ENCODE measurements at places on chromosomes 7 and 10.
A peak's percentile ranks its signal among the peaks of the same experiment; 100 is the strongest.

GRCh38 chr10:75037171-75038153 is 74.0 kb upstream of the SAMD8 start:
- H3K27me3 ChIP-seq = no peaks in the 10 kb centered on the region
- no peak overlapping the region for H3K4me3 ChIP-seq
- no peaks in the 10 kb centered on the region for H3K4me1 ChIP-seq
- no peak for DNase-seq

DNA sequence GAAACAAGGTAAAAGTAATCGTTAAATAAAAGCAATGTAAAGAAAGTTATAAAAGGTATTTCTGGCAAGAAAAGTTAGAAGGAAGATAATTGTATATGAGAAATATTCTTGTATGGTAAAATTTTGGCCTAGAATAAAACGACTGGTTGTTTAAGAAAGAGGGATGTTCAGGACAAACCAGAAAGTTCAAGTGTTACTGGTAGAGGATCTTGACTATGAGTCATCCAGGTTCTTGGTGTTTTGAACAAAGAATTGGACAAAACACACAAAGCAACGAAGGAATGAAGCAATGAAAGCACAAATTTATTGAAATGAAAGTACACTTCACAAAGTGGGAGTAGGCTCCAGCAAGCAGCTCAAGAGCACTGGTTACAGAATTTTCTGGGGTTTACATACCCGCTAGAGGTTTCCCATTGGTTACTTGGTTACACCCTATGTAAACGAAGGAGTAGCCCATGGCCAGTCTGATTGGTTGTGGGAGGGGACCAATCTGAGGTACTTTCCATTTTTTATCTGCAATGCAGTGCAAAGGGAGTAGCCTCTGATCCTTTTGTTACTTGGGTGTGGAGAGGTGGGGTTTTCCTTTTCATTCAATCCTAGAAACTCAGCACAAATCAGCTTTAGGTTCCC is 22.4 kb upstream of the GARS1 start:
- no peaks in the 10 kb centered on the region for H3K27me3 ChIP-seq
- no peak overlapping the region for H3K4me3 ChIP-seq
- H3K4me1 ChIP-seq = no peaks in the 10 kb centered on the region
- H3K27ac ChIP-seq = no peak overlapping the region

DNA sequence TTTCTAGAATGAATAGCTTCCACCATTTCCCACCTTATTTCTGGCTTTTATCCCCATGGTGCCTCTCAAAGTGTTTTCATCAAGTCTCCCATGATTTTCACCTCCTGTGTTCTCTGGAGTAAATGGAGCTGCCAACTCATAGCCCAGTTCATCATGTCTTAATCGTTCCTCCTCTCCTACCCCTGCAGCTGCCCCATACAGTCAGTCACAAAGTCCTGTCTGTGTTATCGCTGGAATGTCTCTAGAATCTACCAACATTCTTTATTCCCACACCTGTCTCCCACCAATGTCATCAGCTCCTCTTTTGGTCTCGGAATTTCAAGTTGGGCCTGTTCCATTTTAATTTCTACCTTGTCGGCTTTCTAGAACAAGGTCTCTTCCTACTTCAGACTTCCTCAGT is 178.9 kb downstream of the MLLT10 start:
- no peak overlapping the region for H3K4me3 ChIP-seq
- H3K27ac ChIP-seq = no peak overlapping the region
- no peak for DNase-seq
- H3K27me3 ChIP-seq = no peaks in the 10 kb centered on the region
- peaks cover 3% of the 10 kb centered on the region for H3K36me3 ChIP-seq
- no peaks in the 10 kb centered on the region for H3K4me1 ChIP-seq

DNA sequence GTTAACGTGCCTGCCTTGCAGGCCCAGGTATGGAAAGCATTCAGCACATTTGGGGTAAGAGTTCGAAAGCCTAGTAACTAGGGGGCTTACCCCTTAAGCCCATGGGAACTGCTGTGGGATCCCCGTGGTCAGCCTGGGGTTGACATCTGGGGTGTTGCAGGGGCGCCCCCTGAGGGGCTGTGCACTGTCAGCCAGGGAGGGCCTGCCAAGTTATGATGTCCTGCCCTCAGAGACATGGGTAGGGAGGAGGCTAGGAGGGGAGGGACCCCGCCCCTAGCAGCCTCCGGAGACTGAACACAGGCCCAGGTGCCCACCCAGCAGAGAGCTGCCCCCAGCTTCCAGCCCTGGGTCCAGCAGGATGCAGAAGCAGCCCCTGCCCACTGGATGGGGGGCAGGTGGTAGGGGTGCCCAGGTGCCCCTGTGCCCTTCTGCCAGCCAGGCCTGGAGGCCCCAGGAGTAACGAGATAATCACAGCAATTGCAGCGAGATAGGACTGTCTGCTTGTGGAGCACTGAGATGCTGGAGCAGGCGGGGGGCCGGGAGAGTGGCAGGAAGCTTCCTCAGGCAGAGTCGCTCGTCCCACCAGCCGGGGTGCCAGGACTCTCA is 153.3 kb downstream of the UBE2H start:
- no peak for DNase-seq
- H3K36me3 ChIP-seq = no peaks in the 10 kb centered on the region
- no peak overlapping the region for H3K27ac ChIP-seq
- no peaks in the 10 kb centered on the region for H3K4me1 ChIP-seq

- no peak overlapping the region for H3K27ac ChIP-seq
- H3K27me3 ChIP-seq = no peaks in the 10 kb centered on the region
- peak; percentile 76 for DNase-seq
- H3K4me1 ChIP-seq = no peaks in the 10 kb centered on the region
- H3K4me3 ChIP-seq = no peak overlapping the region
Observed at GRCh38 chr7:40232242-40232893, 97.6 kb downstream of the SUGCT start.
